ENCODE measurements at places on chromosomes 5 and 9.
A peak's percentile ranks its signal among the peaks of the same experiment; 100 is the strongest.

DNA sequence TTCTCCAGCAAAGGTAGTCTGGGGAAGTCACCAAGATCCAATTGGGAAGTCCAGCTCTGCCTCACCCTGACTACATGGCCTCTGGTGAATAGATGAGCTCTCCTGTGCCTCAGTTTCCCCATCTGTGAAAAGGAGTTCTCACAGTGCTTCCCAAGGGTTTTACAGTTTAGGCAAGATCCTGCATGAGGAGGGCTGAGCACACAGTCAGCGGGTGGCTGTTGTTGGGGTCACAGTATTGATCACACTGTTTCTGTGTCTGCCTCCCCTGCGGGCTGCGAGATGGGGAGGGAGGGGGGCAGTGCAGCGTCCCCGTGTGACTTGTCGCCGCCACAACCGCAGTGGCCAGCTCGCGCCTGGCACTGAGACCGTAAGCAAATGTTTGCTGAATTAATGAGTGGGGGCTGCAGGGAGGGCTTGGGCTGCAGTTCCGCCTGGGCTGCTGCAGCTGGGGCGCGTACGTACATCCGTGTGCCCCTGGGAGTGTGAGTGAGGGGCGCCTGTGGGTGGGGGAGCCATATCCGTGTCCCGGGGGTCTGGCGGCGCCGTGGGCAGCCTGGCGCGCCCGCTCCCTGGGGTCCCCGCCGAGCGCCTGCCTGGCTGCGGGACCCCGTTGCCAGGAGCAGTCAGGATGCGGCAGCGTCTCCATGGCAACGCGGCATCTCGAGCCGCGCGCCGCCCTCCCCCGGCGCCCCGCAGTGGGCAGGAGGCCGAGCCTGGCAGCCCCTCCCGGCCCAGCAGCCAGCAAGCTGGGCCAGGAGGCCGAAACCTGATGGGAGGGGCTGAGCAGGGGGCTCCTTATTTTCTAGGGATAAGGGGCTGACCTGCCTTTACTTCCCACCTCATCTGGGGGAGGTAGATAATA lies 31.4 kb upstream of the PSD2 start:
- no peak for DNase-seq

GRCh38 chr5:133440467-133441115 lies 171.8 kb downstream of the FSTL4 start:
- no peak for DNase-seq

DNA sequence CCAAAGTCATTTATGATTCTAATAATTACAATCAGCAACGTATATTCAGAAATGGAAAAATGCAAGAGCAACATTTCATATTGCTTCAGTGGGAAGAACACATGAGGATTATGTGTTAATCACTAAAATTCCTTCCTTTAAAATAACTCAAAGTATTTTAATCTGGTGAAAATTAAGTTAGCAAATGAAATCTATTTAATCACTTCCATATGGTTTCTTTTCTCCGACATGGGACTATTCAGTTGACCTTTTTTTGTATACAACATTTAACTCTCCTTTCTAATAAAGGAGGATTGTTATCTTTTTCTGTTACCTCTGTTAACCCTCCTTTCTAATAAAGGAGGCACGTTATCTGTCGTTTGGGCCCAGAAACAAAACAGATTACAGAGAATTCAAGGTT lies 59.9 kb downstream of the HOMER1 start:
- DNase-seq = no peak

GRCh38 chr9:127204771-127205470 lies 59.7 kb upstream of the GARNL3 start:
- no peak for DNase-seq

- peak; percentile 83 for DNase-seq
Observed at GRCh38 chr5:173283318-173284288, 44.6 kb downstream of the STC2 start.

- no peak for DNase-seq
Observed at GRCh38 chr5:141753971-141754713, 72.1 kb upstream of the ARAP3 start.

GRCh38 chr9:134294153-134295071 lies 31.8 kb upstream of the RXRA start:
- no peak for DNase-seq

- DNase-seq = no peak
Observed at GRCh38 chr5:174381241-174381640, 335.7 kb downstream of the NSG2 start.

GRCh38 chr9:88322906-88323566 lies 65.2 kb upstream of the SPIN1 start:
- no peak for DNase-seq

- DNase-seq = no peak
Observed at GRCh38 chr5:4212071-4212739, 616.6 kb downstream of the IRX1 start.

DNA sequence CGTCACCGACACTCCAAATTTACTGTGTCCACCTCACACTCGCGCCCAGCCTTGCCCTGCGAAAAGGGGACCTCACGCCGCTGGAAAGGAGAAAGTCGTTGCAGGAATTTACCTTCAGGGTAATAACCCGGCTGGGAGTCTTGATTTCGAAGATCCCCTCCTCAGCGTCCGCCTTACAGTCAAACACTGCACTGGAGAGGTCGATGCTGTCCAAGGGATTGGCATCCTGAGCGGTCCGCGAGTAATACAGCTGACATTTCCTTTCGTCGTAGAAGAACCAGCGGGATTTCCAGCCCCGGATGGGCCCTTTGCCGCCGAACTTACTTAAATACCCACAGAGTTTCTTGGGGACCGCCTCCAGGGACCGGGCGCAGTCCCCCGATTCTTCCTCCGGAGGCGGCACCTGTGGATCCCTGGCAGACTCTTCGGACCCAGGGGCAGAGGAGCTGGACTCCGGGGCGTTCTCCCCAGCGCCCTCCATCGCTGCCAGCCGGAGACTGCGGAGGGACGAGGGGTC lies 330 bp downstream of the TBC1D2 start:
- no peak for DNase-seq

- no peak for DNase-seq
Observed at GRCh38 chr5:94209774-94210355, 408.5 kb downstream of the KIAA0825 start.

GRCh38 chr9:5354184-5354583 lies 14.5 kb upstream of the RLN1 start:
- DNase-seq = no peak

- no peak for DNase-seq
Observed at GRCh38 chr5:27845248-27845647, 806.9 kb upstream of the CDH9 start.

GRCh38 chr9:71036501-71036900 lies 84.9 kb downstream of the TRPM3 start:
- DNase-seq = no peak

Measured in activated naive CD4-positive, alpha-beta T cell treated with anti-CD3 and anti-CD28 coated beads, Interleukin-2, amount 50 U/mL, for 72 hours (primary cell).